ENCODE measurements at places on chromosomes 16 and 17. TPM values are rescaled to one million over a fixed set of nuclear protein-coding genes. Genes with fewer than 3 reads are reported as not detected.
A peak's percentile ranks its signal among the peaks of the same experiment; 100 is the strongest.

NUPR1 gene
- 0.44 TPM for total RNA-seq

- peak; percentile 60 for DNase-seq
Observed at GRCh38 chr17:36463916-36464764, 22.3 kb upstream of the ZNHIT3 start.

- no peak for DNase-seq
Observed at GRCh38 chr17:58052945-58053715, 30.1 kb upstream of the DYNLL2 start.

GRCh38 chr17:40525294-40525693, 23.9 kb upstream of the TNS4 start:
- DNase-seq: no peak

TAF1C gene
- 16.5 TPM for total RNA-seq

GRCh38 chr17:82153295-82153691, 55.3 kb upstream of the FASN start:
- no peak for DNase-seq

SPATA32 gene
- total RNA-seq: not detected

LLGL2 gene
- total RNA-seq: 14.7 TPM

HSPB9 gene
- total RNA-seq: not detected

GRCh38 chr16:12339686-12340085, 363.2 kb downstream of the SNX29 start:
- peak; percentile 36 for DNase-seq

- DNase-seq: no peak
Observed at GRCh38 chr16:48745541-48745940, 135.6 kb upstream of the N4BP1 start.

DNA sequence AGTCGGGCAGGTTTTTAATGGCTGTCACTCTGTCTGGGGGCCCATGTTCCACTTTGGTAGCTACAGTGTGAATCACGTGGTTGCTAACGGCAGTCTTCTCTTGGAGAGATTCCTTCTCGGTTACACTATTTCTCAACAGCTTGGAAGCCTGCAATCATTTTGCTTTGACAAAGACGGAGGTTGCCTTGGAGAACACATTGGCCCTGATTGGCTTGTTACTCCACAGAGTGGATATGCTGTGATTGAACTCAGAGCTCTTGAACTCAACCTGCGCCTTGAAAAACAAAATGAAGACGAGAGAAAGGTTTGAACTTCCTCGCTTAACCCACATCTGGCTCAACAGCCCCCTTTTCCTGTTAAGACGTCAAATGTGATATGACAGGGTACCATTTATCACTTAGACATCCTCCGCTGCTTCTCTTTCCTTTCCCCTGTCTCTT, 218.9 kb downstream of the MAF start:
- DNase-seq: no peak

- no peak for DNase-seq
Observed at GRCh38 chr17:3981455-3981854, 17.2 kb upstream of the ATP2A3 start.

CDH1 gene
- not detected for total RNA-seq

DNA sequence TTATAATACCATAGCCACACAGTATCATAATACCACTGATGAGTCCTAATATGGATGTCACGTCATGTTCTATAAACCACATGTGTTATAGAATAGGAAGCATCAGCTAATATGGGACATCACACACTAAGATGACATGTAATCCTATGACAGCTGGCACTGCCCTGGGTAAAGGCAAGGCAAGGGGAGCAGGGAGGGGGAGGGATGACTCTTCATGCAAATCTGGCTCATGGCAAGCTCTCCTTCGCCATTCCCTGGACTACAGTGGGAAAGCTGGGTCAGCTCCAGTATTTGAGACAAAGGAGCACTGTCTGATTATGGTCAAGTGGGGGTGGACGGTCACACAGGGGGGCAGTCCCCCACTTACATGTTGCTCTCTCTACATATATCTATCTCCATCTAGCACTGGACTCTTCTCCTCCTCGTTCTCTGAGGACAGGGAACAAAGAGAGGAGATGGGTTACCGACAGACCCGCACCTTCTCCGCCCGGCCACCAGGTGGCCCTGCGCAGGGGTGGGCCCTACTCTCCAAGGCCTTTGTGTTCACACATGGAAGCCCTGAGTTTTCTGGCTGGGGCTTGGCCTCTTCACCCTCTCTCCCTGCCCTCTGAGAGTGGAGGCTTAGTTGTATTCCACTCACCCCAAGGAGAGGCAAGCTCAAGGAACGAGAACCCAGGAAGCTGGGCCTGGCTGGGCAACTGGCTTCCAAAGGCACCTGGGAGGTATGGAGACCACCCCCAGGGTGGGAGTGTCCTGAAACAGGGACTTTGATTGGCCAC, 23.4 kb upstream of the MPO start:
- peak; percentile 43 for DNase-seq

KRT24 gene
- total RNA-seq: not detected

SMIM5 gene
- total RNA-seq: not detected

DNA sequence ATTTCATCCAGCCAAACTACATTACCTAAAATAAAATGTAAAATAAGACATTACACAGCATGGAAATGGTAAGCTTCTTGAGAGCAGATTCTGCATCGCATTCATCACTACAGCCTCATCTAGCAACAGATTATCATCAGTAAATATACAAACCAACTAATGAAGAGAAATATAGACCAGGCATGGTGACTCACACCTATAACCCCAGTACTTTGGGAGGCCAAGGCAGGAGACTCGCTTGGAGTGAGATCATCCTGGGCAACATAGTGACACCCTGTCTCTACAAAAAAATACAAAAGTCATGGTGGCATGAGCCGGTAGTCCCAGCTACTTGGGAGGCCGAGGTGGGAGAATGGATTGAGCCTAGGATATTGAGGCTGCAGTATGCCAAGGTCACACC, 19.9 kb downstream of the NCBP3 start:
- DNase-seq: peak; percentile 16

ITGAX gene
- total RNA-seq: under 0.01 TPM

PPY gene
- total RNA-seq: not detected

DNA sequence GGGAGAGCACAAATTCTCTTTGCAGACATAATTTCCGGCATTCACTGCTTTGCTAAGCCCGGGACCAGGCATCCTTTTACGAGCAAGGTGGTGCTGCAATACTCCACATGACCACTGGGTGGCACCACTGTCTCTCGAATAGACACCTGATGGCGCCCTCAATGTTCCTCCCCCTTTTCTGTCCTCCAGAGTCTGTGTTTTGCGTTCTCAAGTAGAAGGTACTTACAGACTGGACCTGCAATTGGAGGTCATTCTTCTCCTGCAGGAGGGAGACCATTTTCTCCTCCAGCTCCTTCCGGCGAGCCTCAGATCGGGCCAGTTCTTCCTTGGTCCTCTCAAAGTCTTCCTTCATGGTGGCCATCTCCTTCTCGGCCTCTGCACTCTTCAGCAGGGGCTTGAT, 45.2 kb downstream of the MYH13 start:
- peak; percentile 86 for DNase-seq

DNA sequence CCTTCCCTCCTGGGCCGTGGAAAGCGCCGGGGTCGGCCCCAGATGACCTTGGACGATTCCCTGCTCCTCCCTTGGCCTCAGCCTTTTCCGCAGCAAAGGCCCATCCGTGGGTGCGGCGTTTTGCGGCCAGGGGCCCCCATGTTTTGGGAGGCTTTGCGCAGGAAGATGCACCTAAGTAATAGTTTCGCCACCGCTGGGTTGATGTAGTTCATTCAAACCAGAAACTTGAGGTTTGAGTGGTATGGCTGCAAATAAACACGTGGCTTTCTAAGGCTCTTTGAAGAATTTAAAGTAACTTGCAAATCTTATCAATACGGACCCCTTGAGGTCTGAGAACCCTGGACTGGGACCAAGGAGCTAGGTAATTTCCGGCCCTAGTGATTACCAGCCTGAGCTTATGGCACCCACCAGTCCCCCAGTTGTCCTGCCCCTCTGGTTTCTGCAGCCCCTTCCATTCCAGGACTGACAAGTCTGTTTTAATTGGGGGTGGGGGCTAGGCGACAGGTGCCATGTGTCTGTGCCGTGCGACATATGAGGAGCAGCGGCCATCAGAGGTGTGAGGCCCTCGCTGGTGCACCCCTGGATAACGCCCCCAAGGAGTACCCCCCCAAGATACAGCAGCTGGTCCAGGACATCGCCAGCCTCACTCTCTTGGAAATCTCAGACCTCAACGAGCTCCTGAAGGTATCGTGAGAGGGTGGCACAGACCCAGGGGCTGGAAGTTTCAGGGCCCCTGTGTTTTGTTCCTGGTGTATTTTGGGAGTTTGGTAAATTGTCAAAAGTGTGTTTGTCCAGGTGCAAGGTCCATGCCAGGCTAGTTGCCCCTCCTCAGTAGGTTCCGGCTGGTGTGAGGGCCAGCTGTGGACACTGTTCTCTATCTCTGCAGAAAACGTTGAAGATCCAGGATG, 834 bp downstream of the MRPL12 start:
- no peak for DNase-seq

HSF5 gene
- total RNA-seq: under 0.01 TPM

- DNase-seq: peak; percentile 75
Observed at GRCh38 chr16:31265329-31266245, 5.8 kb downstream of the ITGAM start.

GFAP gene
- total RNA-seq: not detected

- no peak for DNase-seq
Observed at GRCh38 chr16:51635181-51635580, 484.1 kb upstream of the SALL1 start.

DNA sequence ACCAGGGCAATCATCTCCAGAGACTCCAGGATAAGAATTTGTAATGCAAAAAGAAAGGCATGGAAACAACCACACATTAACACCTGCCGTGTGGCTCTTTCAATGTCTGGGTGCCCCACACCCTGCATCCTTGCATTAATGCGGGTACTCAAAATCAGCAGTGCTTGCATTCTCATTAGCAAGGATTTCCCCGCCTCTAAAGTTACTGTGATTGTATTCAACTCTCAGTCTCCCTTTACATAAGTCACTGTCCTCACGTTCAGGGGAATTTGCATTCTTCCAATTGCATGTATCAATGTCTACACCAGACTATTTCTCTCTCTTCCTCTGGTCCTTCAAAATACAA, 324.3 kb downstream of the FOXL1 start:
- DNase-seq: no peak

LLGL1 gene
- 14.6 TPM for total RNA-seq

DNA sequence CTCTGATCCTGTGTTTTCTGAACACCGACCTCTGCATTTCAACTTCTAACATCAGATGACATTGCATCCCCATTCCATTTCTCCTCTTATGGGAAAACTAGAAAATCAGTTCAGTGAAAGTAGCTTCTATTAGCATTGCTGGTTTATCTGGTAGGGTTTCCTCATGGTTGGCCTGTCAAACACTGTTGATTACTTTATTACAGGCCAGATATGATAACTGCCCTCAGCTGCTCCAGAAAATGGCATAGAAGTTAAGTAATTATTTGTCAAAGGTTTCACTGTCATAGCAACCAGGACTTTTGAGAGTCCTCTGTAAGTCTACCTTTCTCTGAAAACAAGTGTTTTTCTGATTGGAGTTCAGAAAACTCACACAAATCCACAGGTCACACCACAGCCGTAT, 3.0 kb downstream of the GFOD2 start:
- DNase-seq: no peak

DNA sequence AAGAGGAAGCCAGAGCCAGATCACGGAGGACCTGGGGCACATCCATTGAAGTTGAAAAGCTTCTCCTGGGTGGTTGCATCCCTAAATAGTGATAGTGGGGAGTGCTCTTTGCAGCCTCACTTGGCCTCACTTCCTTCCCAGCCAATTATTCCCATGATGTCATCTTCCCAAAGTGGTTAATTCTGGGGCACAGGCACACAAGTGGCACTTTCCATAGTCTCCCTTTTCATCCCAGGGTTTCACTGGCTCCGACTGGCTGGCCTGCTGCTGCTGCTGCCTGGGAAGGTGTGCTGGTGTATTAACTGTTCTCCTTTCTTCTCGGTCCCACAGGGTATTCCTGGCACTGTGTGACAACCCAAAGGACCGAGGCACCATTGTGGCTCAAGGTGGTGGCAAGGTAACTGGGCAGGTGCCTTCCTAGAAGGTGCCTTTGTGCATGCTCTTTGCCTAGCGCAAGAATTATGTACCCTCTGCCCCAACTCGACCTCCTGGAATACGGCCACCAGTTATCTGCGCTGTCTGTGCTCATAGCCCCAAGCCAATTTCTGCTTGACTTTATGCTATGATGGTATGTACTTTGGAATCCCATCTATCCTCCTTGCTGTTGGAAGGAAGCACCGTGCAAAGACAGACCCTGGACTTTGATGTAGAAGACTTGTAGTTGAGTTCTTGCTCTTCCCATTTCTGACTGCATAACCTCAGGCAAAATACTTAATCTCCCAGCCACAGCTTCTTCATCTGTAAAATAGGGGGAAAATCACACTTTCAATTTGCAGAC, 18.4 kb downstream of the SLC35G3 start:
- DNase-seq: no peak

GRCh38 chr17:45282683-45283644, 21.1 kb upstream of the SPATA32 start:
- DNase-seq: no peak

POLR2C gene
- total RNA-seq: 95.9 TPM

AXIN2 gene
- 1.6 TPM for total RNA-seq

DNA sequence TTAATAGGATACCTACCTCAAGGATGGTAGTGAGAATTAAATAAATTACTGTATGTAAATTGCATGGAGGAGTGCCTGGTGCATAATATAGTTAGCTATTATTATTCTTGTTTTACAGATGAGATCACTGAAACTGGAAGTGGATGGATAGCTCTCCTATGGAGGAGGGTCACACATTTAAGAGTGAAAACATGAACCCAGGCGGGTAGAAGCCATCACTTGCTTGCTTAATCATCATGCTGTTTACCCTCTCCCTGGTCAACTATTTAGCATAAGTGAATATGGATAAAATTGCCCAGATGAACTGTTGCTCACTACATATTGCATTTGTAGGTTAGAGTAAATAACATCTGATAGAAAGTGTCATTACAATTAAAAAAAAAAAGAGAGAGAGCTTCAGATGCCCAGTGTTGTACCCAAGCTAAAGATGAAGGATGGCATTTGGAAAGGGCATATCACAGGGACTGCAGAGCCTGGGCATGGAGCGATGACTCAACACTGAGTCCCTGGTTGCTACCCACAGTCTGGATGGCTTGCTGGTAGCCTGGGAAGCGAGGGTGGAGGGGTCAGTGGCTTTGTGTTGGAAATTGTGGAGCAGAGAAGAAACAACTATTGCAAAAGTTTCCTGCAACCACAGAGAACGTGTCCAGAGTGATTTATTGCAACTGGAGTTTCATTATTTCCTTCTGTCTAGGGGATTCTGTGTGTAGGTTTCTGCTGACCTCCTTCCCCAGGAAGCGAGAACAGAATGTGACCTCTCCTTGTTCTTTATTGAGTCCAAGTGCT, 414.4 kb downstream of the SHISA9 start:
- DNase-seq: no peak

KRT17 gene
- total RNA-seq: not detected

DNA sequence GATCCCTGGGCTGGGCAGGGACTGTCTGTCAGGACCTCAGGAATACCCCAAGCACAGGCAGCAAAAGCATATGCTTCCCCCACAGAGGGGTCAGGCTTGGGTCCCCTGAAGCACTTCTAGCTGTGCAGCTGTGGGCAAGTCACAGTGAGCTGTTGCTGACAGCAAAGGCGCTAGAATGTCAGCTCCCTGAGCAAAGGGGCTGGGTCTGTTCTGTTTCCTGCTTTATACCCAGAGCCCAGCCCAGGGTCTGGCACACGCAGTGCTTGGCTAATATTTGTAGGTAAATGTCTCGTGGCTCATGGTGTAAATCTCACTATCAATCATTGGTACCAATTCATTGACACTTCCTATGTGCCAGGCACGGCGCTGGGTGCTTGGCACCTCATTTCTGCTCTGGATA, 16.6 kb upstream of the MPRIP start:
- no peak for DNase-seq
